ENCODE measurements at places on chromosomes 6 and 20.

DNA sequence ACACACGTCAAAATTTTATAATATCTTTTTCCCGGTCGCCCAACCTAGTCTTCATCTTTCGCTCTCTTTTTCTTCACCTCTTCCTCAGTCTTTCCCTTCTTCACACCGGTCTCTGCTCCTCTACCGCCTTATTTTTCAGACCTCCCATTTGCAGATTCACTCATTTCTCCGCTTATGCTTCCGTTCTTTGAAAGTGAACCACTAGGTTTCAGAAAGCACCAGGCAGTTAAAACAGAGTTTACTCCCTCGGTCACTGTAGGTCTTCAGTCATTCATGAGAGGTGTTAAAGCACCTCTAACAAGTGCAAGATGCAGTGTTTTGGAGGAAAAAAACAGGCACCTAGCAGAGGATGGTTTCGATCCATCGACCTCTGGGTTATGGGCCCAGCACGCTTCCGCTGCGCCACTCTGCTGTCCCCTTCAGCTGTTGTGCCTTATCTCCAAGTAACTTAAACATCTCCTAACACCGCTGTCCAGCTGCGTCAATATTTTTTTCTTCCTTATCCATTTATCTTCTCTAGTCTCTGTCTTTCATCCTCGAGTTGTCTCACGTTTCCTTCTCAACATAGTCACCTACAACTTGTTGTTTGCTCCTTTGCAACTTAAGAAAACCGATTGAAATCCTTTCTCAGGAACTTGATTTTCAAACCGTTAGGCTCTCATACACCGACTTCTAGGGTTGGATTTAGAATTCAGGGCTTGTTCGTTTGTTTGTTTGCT, 119.7 kb upstream of the ZNF184 start:
- peak; percentile 27 for DNase-seq

- no peak for DNase-seq
Observed at GRCh38 chr20:21559305-21559704, 45.4 kb upstream of the NKX2-2 start.

DNA sequence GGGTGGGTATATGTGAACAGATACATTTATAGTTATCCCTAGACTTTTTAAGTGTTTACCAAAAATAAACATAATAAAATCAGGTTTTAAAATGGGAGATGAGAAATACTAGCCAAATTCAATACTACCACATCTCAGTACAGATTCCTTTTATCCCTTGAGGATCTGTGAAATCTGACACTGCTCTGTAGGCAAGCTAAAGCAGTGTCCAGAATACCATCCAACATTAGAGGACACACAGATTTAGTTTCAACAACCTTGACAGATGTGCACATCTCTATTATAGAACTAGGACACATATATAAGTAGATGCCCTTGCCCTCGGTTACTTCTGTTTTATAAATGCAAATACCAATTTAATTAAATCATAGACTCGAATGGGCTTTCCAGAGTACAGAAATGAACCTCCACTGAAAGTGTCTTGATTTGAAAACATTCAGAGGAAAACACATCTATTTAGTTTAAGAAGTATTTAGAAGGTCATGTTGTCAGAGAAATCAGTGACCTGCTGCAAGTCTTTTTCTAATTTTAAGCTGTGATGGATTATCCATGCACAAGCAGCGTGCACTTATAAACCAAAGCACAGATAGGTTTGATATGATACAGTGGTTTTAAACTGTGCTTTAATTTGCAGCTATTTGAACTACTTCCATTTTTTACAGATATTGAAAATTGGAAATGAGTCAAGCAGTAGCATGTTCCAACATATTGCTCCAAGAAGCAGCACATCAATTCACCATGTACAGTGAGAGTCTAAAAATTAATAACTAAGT, 156.3 kb upstream of the EPHA7 start:
- DNase-seq, result no peak

- DNase-seq, result no peak
Observed at GRCh38 chr6:63582579-63583231, 10.4 kb downstream of the LOC128125822 start.

GRCh38 chr6:168988801-168989200, 264.8 kb downstream of the THBS2 start:
- no peak for DNase-seq
